Kidney (tissue), 22 donors: ENCODE measurements at places on chromosomes 5 and 9.

DNA sequence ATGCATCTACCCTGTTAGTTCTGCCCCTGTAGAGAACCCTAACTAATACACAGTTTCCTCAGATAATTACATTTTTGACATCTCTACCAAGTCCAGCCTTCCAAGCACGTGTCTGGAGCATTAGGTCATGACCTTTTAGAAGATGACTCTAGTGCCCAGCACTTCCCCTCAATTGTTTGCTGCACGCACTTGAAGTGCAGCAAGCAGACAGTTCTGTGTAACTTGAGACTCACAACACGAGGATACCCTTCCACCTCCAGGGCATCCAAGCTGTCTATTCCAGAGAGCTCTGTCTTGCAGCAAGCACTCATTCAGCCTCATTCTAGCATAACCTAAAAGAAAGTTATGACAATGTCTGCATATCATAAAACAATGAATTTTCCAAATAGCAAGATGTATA lies 1410.5 kb upstream of the CDH18 start:
- H3K27ac ChIP-seq: no peak overlapping the region
- H3K36me3 ChIP-seq: no peaks in the 10 kb centered on the region
- H3K4me1 ChIP-seq: no peaks in the 10 kb centered on the region
- no peaks in the 10 kb centered on the region for H3K27me3 ChIP-seq
- no peak for DNase-seq

- H3K4me1 ChIP-seq: no peaks in the 10 kb centered on the region
- peak overlapping the region; percentile 70 for H3K27ac ChIP-seq
- DNase-seq: peak; percentile 22
- peaks cover 21% of the 10 kb centered on the region for H3K36me3 ChIP-seq
Measured at GRCh38 chr9:96486386-96487028, 36.5 kb downstream of the HABP4 start.

DNA sequence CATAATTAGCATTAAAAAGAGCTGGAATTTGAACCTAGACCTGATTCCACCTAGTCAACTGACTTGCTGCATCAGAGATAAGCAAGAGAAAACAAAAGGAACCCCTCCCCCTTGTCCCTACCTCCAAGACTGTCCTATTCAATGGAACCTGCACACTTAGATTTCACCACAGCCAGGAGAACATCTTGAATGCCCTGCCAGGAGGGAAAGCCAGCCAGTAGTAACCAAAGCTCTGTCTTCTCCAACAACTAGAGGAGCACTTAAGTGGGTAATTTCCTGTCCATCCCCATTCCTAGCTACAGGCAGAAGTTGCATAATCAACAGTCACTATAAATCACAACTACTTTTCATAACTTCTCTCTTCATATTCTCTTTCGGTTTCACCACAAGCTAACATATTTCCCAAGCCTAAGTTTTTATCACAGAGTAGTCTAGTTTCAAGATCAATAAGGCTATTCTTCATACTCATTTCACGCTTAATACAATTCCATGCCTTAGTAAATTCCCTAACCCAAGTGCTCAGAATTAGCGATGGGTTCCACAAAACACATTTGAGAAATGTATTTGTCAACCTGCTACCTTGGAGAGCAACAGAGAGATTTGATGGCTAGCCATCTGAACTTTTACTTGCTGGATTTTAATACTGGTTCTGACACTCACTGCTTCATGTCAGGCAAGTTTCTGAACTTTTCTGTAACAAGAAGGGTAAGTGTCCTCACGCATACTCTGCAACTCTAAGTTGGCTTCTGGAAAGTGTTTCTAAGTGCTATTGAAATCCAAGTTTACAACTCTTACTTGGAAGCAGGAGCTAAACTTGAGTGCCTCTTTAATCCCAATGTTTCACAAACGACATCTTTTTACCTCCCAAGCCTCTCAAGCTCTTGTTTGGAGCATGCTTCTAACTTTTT lies 2.0 kb downstream of the DENND1A start:
- H3K4me1 ChIP-seq: peaks cover 17% of the 10 kb centered on the region
- no peak for DNase-seq
- no peaks in the 10 kb centered on the region for H3K36me3 ChIP-seq
- peak overlapping the region; percentile 15 for H3K27ac ChIP-seq
- H3K4me3 ChIP-seq: peak overlapping the region; percentile 76
- H3K27me3 ChIP-seq: no peaks in the 10 kb centered on the region

DNA sequence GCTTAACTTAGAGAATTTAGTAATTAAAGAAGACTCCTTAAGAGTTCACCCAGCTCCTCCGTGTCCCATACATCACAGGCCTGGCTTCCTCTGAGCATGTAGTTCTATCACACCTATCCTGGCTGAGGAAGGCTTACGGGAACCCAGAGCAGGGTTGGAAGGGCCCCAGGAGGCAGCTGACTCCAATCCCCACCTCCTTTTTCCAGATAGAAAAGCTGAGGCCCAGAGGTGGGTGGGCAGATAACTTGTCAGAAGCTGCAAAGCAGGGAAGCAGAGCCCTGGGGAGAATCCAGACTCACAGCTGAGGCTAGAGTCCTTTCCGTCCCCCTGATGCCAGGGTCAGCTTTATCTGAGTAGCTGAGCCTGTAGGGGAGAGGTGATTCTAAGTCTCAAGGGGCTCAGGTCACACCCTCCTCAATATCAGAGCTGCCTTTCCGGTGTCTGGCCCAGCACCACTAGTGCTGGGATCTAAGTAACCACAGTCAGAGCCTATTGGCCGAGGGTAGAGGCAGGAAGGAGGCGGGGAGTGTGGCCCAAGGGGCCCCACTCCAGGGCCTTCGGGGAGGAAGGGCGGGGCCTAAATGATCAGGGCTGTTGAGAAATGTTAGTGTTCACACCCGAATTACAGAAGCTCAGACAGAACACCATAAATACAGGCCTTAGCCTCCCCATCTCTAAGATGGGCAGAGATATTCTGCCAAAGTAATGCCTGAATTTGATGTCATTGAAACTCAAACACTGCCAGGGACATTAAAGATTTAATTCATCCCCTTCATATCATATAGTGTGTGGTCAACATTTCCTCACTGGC lies 9.9 kb downstream of the CCDC69 start:
- peak overlapping the region; percentile 51 for H3K27ac ChIP-seq
- H3K4me3 ChIP-seq: no peak overlapping the region
- no peaks in the 10 kb centered on the region for H3K36me3 ChIP-seq
- peaks cover 3% of the 10 kb centered on the region for H3K4me1 ChIP-seq
- no peaks in the 10 kb centered on the region for H3K27me3 ChIP-seq

DNA sequence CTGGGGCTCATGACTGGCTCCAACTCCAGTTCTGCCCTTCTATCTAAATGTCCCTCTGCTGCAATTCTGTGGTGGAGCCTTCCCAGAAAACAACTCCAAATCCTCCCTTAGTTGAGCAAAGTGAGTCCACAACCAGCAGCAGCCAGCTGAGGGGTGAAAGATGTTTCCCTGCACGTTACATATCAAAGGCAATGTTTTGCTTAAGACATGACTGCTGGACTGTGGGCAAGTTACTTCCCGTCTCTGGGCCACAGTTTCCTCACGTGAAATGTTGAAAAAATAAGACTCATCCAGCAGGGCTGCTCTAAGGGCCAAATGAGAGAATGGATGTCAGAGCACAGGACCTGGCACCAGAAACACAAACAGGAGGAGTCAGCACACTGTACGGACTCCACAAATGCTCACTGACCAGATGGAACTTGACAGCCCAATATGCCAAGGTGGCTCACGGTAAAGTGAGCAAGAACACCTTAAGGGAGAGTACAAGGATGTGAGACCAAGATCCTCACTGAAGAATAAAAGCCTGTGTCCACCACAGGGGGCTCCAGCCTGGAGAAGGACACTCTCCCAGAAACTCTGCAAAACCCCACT lies 138.4 kb upstream of the ABCA1 start:
- DNase-seq: no peak
- peaks cover 15% of the 10 kb centered on the region for H3K4me1 ChIP-seq
- no peaks in the 10 kb centered on the region for H3K27me3 ChIP-seq
- no peak overlapping the region for H3K4me3 ChIP-seq
